ENCODE measurements at places on chromosomes 5 and 9.

GRCh38 chr5:126745259-126745992, 31.5 kb upstream of the LMNB1 start:
- no peak for DNase-seq

GRCh38 chr9:91856419-91856818, 93.6 kb downstream of the ROR2 start:
- no peak for DNase-seq

DNA sequence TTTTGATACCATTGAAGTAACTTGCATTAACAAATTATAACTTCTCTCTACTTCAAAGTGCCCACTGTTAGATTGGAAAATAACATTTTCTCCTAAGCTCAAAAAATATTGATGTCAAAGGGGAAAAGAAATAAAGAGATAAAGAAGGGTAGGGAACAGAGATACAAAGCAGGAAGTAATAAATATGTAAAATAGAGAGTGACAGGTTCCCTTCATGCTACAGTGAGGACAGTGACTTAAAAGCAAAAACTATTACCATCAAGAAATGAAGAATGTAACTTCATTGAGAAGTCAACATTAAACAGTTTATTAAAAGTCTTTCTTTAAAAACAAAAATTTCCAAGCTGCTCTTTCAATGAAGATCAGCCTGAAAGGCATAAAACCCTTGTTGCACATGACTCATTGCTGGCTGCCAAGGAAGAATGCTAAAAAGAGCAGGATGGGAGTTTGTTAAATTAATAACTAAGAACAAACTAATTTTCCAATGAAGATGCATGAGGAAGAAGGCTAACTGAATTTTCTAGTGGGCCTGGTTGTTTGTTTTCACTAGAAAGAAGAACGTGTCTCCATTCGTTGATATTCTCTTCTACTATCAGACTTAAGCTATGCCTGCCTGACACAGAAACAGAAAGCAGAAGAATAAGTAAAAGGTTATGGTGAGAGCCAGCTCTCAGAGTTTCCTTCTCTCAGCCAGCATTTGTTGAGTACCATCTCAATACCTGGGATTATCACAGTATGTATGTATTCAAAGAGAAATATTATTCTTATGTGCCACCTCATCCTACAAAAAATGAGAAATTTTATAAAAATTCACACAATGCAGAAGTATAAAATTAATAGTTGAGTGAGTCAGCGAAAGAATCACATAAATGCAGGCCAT, 197.8 kb upstream of the NREP start:
- DNase-seq, result no peak

DNA sequence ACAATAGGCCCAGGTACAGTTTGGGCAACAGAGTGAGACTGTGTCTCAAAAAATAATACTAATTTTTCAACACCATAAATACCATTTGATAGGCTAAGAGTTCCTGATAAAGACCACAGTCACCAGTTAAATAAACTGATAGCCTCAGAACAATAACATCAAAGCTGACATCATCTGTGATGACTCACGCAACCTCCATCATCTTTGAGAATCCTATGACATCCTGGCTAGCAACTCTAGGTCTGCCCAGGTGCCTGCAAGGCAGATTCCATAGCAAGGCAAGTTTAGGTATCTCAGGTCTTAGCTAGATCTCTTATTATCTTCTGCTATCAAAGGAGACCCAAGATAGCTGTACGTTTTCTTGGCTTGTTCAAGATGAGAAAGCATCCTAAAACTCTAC, 30.5 kb upstream of the UBAP2 start:
- no peak for DNase-seq

DNA sequence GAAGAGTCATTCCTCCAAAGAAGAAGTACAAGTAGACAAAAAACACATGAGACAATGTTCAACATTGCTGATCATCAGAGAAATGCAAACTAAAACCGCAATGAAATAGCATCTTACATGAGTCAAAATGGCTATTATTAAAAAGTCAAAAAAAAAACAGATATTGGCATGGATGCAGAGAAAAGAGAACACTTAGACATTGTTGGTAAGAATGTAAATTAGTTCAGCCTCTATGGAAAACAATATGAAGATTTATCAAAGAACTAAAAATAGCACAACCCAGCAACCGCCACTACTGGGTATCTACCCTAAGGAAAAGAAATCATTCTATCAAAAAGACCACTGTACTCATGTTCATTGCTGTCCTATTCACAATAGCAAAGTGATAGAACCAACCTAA, 157.5 kb downstream of the CHSY3 start:
- DNase-seq, result no peak

GRCh38 chr5:82095536-82095935, 123.7 kb downstream of the ATG10 start:
- DNase-seq, result no peak

GRCh38 chr9:81207651-81208050, 481.7 kb downstream of the TLE1 start:
- DNase-seq, result no peak

GRCh38 chr5:78527054-78527859, 121.3 kb downstream of the LHFPL2 start:
- DNase-seq, result no peak

- no peak for DNase-seq
Observed at GRCh38 chr5:80990971-80991370, 30.8 kb downstream of the RASGRF2 start.

- no peak for DNase-seq
Observed at GRCh38 chr9:136541179-136541578, 4.7 kb downstream of the NOTCH1 start.

- DNase-seq, result no peak
Observed at GRCh38 chr5:171242521-171242920, 66.5 kb upstream of the TLX3 start.

DNA sequence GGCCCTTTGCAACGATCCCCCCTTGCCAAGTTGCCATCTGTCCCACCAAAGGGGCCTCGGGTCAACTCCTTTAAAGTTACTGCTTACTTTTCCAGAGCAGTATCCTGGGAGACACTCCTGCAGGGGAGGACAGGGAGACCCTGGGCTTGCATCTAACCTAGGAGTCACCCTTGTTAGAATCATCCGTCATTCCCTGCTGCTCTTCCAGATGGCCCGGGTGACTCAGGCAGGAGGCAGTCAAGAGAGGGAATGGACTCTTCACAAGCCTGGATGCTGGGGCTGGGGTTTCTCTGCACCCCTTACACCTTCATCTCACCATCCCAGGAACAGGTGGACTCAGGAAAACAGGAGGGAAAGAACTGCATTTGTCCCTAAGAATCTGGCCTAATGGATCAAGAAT, 175.6 kb downstream of the GABBR2 start:
- DNase-seq, result no peak

All from CD4-positive, alpha-beta T cell treated with Interleukin-10 for 1 hour (primary cell).